Epithelial cell of proximal tubule (primary cell): ENCODE measurements at places on chromosomes 4 and X. TPM values are rescaled to one million over a fixed set of nuclear protein-coding genes. Genes with fewer than 3 reads are reported as not detected.
A peak's percentile ranks its signal among the peaks of the same experiment; 100 is the strongest.

DNA sequence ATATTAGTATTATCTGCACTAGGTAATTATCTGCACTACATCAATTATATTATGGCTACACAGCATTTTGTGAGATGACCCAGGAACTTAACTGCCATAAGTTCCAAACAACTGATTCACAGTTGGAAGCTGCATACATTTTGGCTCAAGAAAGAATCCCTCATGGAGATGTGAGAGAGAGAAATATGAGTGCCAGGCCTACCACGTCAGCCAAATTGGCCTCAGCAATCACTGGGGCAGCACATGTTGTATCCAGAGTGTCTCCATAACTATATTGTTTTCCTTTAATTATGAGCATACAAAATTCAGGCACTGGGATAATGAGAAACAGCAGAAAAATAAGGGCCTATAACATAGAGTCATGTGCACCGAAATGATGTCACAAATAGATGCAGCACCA lies 174.2 kb upstream of the DMD start:
- DNase-seq, result no peak

GRCh38 chrX:40012039-40012867 lies 85.5 kb downstream of the BCOR start:
- no peak for DNase-seq

DNA sequence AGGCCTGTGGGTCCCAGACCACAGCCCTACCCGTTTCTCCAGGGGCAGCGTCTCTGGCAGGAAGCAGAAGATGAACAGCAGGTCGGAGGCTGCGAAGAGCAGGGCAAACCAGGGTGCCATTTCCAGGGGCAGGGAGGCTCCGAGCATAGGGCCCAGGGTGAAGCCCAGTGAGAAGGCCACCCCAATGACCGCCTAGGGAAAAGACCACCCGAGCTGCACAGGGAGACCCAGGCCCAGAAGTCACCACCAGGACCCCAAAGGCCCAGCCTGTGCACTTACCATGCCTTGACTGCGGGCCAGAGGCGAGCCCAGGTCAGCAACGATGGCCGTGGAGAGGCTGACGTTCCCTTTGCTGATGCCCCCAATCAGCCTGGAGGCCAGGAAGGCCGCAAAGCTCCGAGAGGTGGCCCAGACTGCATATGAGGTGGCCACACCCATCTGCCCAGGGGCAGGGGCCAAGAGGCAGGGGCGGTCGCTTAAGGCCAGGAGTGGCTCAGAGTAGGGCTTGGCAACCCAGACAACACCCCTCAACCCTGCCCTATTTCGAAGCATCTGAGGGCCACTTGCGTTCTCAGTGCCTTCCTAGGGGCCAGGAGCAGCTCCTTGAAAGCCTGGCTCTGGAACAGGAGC lies 30.8 kb downstream of the NOP14 start:
- DNase-seq, result no peak

DNA sequence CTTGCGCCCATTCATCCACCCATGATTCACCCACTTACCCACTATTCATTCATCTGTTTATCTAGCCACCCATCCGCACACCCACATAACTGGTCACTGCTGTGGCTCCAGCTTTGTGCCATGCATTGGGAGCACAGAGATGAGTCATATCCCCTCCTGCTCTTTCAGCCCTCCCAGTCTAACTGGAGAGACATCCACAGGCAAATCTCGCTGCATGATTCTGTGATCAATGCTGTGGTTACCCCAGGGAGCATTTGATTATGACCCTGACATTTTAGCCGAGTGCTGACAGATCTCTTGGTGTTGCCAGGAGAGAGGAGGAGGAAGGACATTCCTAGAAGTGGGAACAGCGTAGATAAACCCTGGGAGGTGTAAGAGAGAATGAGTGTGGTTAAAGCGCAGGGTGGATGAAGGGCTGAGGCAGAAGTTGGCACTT lies 10.4 kb upstream of the PORCN start:
- DNase-seq, result peak; percentile 63

- no peak for DNase-seq
Observed at GRCh38 chrX:112545051-112545450, 134.7 kb downstream of the LHFPL1 start.

DNA sequence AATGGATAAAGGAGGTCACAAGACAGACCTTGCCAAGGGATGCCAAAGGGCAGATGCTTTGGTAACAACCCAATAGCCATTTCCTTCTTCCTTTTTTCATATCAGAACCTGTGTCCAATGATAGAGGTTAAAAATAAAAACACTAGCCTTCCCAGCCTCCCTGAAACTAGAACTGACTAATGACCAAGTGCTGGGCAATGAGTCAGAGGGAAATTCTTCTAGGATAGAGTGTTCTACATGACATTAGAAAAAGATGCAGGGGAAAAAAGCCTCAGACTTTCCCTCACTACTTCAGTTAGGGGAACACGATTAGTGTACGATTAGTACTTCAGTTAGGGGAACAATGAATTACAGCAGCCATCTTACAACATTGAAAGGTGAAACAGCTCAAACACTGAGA lies 29.3 kb upstream of the FAM47C start:
- peak; percentile 10 for DNase-seq

- DNase-seq, result no peak
Observed at GRCh38 chr4:89308161-89308500, 531 bp upstream of the GPRIN3 start.

DNA sequence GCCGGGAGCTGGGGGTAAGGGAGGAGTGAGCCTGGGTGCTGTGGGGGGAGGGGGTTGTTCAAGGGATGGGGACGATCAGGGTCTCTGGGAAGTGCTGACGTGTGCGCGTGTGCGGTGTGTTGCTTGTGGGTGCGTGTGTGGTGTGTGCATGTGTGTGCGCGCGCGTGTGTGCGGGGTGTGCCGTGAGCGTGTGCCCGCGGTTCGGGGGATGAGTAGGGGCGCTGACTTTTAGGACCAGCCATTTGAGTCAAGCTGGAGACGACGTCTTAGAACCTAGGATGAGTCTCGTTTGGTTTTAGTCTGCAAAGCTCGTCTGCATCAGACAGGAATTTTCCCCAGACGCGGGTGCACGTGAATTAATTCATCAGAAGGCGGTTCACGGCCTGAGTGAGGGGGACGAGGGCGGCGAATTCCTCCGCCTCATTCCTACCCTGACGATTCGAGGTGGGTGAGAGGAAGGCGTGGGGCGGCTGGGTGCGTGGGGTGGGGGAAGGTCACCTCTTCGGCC lies 950 bp upstream of the TMEM271 start:
- no peak for DNase-seq

- no peak for DNase-seq
Observed at GRCh38 chr4:1057403-1057745, 45.9 kb downstream of the FGFRL1 start.

DNA sequence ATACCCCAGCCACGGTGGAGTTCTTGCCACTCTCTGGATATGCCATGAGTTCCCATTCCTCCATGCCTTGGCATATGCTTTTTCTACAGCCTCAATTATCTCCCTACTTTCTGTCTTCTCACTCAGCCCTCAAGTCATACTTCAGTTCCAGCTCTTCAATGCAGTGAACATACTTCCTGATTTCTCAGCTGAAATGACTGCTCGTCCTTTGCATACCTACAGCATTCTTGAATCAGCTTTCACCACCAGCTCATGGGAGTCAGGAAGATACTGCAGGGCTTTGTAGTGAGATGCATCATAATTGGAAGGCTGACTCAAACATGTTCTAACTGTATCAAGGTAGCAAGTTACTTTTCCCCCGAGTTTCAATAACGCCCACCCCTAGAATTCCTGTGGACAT lies 118.4 kb downstream of the APBB2 start:
- no peak for DNase-seq

DNA sequence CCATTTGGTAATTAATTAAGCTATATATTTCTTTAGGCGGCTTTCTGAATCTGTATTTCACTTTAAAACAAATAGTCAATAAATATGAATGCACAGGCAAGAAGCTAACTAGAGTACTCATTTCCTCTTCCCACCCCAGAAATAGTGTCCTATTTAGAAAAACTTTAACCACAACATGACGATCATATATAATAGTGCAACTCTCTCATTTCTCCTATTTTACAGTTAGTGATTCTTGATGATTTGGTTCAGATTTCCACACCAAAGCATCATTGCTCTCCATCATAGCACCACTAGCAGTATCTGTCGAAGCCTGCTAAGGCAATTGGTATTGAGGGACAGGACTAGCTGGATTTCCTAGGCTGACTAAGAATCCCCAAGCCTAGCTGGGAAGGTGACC lies 184.0 kb upstream of the GALNTL6 start:
- no peak for DNase-seq

DNA sequence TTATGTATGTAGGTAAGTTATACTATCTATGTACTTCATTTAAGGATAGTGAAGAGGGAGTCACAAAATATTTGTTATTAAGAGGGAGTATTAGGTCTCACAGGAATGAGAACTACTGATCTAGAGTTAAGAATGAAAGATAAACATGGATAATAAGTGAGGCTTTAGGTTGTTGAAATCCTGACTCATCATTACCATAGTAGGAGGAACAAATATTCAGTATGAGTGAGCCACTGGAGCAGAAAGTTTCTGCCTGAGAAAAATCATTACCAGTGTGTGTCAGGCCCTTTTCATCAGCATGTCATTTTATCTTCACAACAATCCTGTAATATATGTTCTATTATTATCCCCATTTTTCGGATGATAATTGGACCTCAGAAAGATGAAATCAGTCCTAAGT lies 27.2 kb upstream of the IGSF1 start:
- DNase-seq, result no peak

DNA sequence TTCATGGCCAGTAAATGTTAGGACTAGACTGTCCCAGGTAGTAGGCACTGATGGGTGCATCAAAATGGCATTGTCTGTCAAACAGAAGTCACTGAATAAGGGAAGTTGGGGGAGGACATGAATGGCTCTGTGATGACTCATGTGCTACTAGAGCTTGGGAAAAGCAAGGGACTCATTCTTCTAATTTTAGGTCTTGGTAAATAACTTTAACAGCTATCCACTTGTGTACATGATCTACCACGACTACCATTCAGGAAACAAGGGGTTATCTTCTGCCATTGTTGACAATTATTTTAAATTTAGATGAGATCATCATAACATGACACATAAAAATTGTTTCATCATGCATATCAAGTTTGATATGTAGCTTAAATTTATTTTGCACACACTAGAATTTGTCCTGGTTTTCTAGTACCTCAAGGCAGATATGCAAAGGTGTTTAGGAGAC lies 6.3 kb downstream of the AREG start:
- DNase-seq, result peak; percentile 44

DNA sequence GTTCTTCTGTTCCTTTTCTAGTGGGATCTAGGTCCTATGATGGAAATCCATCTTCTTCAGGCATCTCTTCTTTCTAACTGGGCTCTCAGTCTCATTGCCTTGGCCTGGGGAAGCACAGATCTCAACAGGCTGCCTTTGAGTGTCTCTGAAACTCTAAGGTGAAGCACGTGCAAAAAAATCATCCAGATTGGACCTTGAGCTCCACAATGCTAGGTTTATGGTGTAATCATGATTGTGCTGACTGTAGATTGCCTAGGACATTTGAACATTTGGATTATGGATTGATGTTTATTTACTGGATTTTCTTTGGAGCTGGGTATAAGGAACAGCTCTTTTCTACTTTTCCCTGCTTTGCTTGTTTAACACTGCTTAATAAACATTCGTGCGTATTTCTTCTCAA lies 191.5 kb upstream of the NR3C2 start:
- no peak for DNase-seq

- DNase-seq, result no peak
Observed at GRCh38 chr4:76002176-76002575, 5.1 kb downstream of the CXCL9 start.

DNA sequence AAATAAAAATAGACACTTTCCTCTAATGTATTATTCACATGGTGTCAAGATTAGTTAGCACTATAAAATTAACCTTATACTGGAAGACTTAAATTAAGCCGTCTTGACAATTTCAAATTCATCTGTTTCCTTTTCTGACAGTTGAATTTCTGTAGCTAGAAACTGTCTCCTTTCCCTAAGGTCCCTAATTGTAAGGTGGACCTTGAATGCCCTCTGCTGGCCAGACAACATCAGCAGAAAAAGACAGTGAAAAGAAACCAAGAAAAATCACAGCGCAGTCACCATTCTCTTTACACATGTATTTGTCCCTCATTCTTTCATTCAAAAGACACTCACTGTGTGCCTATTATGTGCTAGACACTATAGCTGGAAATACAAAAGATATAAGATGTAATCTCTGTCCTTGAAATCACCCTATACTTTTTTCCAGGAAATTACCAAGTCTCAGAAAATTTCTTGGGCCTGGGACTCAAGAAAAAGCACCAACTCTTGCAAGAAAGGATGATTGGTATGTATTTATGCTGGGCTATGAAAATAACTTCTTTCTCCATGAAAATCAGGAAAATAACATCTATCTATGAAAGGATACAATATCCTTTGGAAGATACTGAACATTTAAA lies 32.7 kb upstream of the AMBN start:
- no peak for DNase-seq

DNA sequence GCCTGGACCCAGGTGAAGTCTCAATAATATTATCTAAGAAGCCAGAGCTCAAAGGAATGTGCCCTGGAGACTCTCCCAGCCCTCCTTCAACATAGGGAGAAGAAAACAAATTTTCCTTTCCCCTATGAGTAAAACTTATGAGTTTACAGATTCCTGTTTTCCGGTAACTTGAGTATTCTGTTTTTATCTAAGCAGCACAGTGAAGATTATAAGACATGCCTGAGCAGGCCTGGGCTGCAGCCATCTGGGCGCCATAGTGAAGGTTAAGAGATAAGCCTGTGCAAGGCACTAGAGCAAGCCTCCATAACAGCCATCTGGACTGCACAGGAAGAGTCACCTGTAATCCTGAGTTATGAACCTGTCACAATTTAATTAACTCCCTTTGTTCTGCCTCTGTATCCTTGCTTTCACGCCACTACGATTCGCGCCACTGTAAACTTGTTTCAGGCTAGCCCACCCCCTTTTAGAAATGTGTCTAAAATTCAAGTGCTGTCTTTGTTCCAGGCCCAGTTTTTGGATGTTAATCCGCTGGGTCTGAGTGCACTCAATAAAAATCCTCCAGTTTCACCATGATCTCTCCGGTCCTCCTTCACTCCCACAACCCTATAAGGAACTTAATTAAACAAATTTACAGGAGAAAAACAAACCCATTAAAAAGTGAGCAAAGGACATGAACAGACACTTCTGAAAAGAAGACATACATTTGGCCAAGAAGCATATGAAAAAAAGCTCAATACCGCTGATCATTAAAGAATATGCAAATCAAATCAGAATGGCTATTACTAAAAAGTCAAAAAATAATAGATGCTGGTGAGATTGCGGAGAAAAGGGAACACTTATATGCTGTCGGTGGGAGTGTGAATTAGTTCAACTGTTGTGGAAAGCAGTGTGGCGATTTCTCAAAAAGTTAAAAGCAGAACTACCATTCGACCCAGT lies 189.5 kb downstream of the APBB2 start:
- DNase-seq, result no peak

GRCh38 chrX:153533091-153533490 lies 15.6 kb downstream of the ATP2B3 start:
- no peak for DNase-seq

- DNase-seq, result no peak
Observed at GRCh38 chrX:70032792-70033191, 16.9 kb downstream of the AWAT2 start.

- DNase-seq, result no peak
Observed at GRCh38 chrX:148290041-148290440, 210.4 kb upstream of the AFF2 start.

Gene GK2
- total RNA-seq, result not detected in 2 replicates

Gene IL21
- total RNA-seq, result not detected in 2 replicates

Gene SPACA5
- 0.51 TPM in 1 of 2 replicates, not detected in the other for total RNA-seq

Gene TCEAL7
- total RNA-seq, result 16.0 and 25.4 TPM in 2 replicates

Gene CFI
- 2.6 and 5.8 TPM in 2 replicates for total RNA-seq

Gene L1CAM
- 35.7 and 62.1 TPM in 2 replicates for total RNA-seq

Gene GPC4
- total RNA-seq, result 8.0 and 14.2 TPM in 2 replicates
